ENCODE measurements at places on chromosomes 2 and 18. TPM values are rescaled to one million over a fixed set of nuclear protein-coding genes. Genes with fewer than 3 reads are reported as not detected.

- no peak for DNase-seq
Observed at GRCh38 chr2:223056701-223057418, 4.9 kb downstream of the KCNE4 start.

DNA sequence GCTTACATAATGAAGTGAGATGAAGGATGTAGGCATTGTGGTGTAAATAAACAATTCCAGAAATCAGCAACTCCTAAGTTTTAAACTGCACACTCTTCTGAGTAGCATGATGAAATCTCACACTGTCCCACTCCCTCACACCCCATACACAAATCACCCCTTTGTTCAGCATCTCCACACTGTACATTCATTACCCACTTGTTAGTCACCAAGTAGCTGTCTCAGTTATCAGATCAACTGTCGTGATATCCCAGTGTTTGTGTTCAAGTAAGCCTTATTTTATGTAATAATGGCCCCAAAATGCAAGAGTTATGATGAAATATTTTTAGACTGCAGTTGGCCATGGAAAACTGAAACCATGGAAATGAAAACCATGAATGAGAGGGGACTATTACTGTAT, 135.7 kb downstream of the GRB14 start:
- DNase-seq, result no peak

DNA sequence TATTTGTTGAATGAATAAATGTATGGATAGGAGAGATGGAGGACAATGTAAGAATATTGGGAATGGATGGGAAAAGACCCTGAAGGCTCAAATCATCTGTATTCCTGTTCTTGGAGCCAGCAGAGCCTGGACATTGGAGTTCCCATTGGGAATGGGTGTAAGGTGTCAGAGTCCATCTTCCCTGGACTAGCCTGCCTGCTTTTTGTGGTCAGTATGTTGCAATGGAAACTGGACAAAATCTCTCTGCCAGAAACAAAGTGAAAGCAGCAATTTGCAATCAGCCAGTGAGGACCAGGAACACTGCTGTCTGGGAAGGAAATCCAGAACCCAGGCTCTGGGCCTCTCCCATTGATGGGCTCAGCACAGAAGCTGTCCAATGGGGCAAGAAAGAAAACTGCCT, 83.5 kb upstream of the SKOR2 start:
- no peak for DNase-seq

GRCh38 chr18:7902399-7902839, 335.3 kb downstream of the PTPRM start:
- no peak for DNase-seq

- no peak for DNase-seq
Observed at GRCh38 chr2:64998658-64999061, 9.5 kb downstream of the SLC1A4 start.

GRCh38 chr18:40222776-40223175, 1732.3 kb upstream of the PIK3C3 start:
- no peak for DNase-seq

GRCh38 chr2:159054032-159054334, 85.5 kb downstream of the TANC1 start:
- no peak for DNase-seq

The PSTPIP2 gene
- total RNA-seq, result 4.5 TPM

The TDRD15 gene
- total RNA-seq, result not detected

The DPYSL5 gene
- not detected for total RNA-seq
